ENCODE measurements at places on chromosomes 5 and 9. TPM values are rescaled to one million over a fixed set of nuclear protein-coding genes. Genes with fewer than 3 reads are reported as not detected.

FOXD4L5 gene
- polyA plus RNA-seq = 0.13 TPM

TAF11L7 gene
- polyA plus RNA-seq = not detected

SLC34A1 gene
- 83.6 TPM for polyA plus RNA-seq

SLCO6A1 gene
- not detected for polyA plus RNA-seq

FOXD4L6 gene
- polyA plus RNA-seq = not detected

AOPEP gene
- polyA plus RNA-seq = 50.7 TPM

PCDHB10 gene
- polyA plus RNA-seq = 11.3 TPM
